ENCODE measurements at places on chromosomes 5 and 9.

GRCh38 chr5:123371575-123372179, 51.5 kb downstream of the CEP120 start:
- peak; percentile 46 for DNase-seq

GRCh38 chr5:129477532-129477931, 17.4 kb downstream of the ADAMTS19 start:
- no peak for DNase-seq

- no peak for DNase-seq
Observed at GRCh38 chr9:120032639-120033038, 547.3 kb downstream of the CDK5RAP2 start.

DNA sequence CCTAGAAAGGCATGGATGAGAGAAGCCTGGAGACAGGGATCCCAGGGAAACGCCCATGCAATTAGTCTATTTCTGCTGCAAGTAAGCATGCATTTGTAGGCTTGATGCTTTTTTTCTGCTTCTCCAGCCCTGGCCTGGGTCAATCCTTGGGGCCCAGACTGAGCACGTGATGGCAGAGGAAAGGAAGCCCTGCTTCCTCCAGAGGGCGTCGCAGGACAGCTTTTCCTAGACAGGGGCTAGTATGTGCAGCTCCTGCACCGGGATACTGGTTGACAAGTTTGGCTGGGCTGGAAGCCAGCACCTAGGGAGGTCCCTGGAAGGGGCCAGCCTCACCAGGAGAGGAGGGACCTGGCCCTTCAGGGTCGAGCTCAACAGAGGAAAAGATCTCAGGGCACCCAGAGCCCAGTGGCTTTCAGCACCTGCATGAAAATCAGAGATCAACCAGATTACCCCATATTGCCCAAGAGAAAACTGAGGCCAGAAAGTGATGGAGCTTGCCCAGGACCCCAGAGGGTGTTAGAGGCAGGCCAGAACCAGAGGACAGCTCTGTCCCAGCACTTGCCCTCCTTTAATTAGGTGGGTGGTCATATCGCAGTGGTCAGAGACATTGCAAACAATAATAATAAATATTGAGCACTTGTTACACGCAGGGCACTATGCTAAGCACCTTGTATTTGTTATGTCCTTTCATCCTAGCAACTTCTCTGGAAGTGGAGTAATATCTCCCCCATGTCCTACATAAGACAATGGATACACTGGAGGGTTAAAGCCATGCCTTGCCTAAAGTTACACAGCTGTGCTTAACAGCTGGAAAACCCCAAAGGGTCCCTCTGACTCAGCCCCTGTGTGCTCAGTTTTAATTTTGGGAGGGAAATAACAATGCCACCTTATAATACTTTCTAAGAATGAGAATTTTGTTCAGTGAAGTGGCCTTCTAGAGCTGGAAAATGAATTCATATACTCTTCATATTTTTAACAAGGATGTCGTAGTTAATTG, 67.1 kb downstream of the KLF4 start:
- DNase-seq = peak; percentile 74

GRCh38 chr5:143514616-143515335, 111.3 kb upstream of the NR3C1 start:
- no peak for DNase-seq

- DNase-seq = no peak
Observed at GRCh38 chr5:145588113-145588512, 247.0 kb downstream of the PRELID2 start.

DNA sequence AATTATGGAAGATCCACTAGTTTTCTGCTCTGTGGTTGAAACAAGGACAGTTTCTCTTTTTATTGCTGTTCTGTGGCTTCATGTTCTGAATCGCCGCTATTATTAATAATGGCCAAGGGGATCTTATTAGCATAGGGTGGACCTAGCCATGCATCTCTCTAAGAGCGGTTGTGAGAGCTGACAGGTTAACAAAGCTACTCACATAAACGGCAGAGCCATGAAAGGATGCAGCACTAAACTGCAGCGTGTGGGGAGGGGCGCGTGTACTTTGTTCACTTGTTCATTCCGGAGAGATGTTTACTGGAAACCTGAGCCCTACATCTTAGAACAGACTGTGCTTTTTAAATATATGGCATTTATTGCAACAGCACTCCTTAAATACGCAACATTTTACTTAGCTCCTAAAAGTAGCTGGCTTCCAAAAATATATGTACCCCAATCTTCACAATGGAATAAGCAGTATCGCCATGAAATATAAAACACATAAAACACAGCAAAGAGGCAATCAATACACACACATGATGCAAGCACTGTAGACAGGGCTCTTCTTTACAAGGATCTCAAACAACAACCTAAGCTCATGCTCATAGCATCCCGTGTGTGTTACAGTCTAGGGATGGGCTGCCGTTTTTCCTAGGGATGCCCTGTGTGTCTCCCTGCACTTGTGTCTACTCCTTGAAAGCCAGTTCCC, 424.6 kb downstream of the MED10 start:
- no peak for DNase-seq

DNA sequence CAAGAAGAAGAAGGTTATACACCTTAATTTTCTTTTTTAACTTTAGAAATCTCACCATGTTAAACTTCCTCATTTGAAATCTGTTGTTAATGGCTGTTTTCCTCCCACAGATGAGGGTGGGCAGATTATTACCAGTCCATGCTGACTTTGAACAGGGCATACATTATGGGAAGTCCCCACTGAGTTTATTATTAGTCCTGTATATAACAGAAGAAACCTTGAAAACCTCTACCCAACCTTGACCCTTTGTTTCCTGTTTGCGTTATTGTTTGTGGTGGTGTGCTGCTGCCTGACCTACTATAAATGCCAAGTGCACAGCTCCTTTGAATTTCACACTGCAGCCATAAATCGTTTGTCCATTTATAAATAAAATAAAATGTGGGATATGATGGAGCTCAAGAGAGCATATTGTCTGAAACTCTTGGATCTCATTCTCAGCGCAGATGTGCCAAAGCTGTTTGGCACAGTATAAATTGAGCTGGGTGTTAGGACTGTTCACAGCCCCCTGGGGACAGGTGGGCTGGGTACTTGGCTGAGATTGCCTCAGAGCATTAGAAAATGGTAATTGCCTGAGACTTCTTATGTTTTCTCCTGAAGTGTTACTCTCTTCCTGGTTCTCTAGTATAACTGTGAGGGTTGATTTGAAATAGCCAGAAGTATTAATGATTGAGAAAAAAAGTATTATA, 139.6 kb downstream of the SPATA31D1 start:
- no peak for DNase-seq

- peak; percentile 37 for DNase-seq
Observed at GRCh38 chr5:180315762-180316212, 23.9 kb upstream of the MAPK9 start.

DNA sequence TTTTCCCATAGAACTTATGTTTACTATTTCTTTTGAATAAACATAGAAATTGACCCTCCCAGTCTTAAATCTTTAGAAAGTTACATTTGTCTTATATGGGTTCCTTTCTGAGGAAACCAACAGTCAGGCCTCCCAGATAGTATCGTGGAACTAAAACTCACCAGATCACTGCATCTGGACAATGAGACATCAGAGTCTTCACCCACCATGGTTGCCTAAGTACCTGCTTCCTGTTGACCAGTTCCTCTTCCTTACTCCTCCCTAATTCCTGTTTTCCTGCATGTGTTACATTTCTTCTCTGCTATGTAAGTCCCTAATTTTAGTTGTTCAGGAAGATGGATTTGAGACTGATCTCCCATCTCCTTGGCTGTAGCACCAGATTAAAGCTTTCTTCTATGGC, 462.2 kb downstream of the DIRAS2 start:
- DNase-seq = no peak

- no peak for DNase-seq
Observed at GRCh38 chr9:9912459-9912858, 700.3 kb downstream of the PTPRD start.

DNA sequence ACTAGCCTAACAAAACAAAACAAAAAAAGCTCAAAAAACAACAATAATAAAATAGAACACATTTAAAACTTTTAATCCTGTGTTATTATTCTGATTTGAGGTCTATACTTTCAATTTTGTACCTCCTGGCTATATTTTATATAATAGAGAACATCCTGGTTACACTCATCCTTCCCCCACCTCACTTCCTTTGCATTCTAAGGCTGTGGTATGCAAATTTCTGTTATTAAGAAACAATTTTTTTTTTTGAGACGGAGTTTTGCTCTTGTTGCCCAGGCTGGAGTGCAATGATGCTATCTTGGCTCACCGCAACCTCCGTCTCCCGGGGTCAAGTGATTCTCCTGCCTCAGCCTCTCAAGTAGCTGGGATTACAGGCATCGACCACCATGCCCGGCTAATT, 3.1 kb upstream of the RPL37 start:
- no peak for DNase-seq

- no peak for DNase-seq
Observed at GRCh38 chr9:77663754-77664153, 15.6 kb upstream of the GNA14 start.

GRCh38 chr5:72412283-72413055, 92.3 kb downstream of the PTCD2 start:
- DNase-seq = no peak

- DNase-seq = no peak
Observed at GRCh38 chr5:71481441-71481840, 26.0 kb downstream of the BDP1 start.
